Activated CD8-positive, alpha-beta memory T cell treated with anti-CD3 and anti-CD28 coated beads for 4 hours (primary cell): ENCODE measurements at places on chromosomes 6 and 20.

- no peak for DNase-seq
Observed at GRCh38 chr20:38343311-38344106, 2.8 kb upstream of the LBP start.

- DNase-seq, result no peak
Observed at GRCh38 chr20:33522256-33522820, 32.4 kb downstream of the CBFA2T2 start.

DNA sequence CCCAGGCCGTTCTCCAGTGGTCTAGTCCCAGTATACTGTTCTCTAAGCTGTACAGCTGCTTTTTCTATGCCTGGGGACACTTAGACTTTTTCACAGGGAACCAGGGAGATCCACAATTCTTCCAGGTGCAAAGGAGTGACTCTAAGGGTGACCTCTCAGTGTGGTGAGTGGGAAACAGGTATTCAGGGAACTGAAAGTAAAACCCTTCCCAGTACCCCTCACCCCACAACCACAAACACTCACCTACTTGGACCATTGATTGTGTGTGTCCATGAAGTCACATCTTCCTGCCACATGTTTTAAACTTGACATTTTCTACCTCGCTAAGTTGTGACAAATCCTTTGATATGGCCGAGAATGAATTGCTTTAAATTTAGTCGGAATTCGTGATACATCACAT, 183.6 kb downstream of the CLIC5 start:
- DNase-seq, result no peak

- DNase-seq, result no peak
Observed at GRCh38 chr6:37491830-37492208, 7.9 kb downstream of the CCDC167 start.

- DNase-seq, result no peak
Observed at GRCh38 chr20:11457488-11457887, 460.2 kb upstream of the BTBD3 start.

DNA sequence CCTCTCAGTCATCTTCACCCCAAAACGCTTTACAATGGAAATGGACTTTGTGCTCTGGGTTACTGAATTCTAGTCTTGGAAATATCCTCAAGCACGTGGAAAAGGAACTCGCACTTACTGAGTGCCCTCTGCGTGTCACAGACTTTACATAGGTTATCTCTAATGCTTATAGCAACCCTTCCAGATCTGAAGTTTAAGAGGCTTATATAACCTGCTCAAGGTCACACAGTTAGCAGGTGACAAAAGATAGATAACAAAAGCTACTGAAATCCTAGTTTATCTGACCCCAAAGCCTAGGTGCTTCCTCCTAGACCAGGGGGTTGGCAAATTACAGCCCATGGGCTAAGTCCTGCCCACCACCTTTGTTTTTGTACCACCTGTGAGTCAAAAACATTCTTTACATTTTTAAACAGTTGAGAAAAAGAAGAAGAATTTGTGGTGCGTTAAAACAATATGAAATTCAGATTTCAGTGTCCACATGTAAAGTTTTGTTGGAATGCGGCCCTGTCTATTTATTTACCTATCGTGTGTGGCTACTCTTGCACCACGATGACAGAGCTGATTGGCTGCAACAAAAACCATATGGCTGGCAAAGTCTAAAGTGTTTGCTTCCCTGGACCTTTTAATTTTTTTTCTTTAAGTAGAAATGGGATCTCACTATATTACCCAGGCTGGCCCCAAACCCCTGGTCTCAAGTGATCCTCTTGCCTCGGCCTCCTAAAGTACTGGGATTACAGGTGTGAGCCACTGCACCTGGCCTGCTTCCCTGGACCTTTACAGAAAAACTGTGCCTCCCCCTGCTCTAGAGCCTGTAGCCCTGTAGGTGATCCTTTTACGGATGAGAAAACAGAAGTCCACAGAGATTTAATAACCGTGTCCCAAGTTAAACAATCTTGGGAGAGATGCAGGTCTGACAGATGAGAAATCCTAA, 110.2 kb upstream of the RREB1 start:
- DNase-seq, result no peak

- DNase-seq, result no peak
Observed at GRCh38 chr20:37072293-37073196, 23.3 kb downstream of the RBL1 start.

GRCh38 chr6:35439308-35439707, 12.8 kb upstream of the FANCE start:
- no peak for DNase-seq

DNA sequence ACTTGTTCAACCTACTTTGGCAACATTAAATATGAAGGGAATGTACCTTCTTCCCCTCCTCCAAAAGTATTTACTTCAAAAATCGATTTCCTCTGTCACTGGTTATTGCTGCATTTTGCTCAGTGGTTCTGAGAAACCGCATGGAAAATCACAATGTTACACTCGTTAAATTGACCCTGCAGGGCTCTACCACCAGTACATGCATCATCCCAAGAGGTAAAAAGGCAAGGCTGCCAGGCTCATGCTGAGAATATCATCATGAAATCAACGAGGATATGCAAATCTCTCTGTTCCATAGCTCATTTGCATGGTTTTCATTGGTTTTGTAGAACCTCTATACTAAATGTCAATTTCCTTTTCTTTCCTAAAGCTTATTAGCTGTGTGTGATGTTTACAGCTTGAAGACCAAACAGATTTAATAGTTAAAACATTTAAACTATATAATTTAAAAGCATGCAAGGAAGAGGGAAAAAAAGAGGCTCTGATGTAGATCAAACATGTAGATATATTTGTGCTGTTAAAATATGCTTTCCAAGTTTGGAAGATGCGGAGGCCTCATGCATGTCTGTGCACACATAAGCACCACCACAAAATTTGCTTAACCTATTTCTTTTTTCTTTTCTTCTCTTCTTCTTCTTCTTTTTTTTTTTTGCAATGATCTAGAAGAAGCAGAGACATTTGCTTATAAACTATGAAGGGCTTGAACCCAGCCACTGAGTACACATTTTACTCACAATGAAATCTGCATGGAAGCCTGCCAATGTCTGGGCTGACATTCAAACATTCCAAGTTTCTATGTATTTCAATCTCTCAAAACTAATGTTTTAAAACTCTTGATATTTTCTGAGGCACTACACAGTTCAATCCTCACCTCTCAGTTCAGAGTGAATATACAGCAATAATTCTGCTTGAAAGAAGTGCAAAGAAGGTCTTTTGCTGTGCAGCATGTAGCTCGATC, 194.0 kb downstream of the GMPR start:
- no peak for DNase-seq

DNA sequence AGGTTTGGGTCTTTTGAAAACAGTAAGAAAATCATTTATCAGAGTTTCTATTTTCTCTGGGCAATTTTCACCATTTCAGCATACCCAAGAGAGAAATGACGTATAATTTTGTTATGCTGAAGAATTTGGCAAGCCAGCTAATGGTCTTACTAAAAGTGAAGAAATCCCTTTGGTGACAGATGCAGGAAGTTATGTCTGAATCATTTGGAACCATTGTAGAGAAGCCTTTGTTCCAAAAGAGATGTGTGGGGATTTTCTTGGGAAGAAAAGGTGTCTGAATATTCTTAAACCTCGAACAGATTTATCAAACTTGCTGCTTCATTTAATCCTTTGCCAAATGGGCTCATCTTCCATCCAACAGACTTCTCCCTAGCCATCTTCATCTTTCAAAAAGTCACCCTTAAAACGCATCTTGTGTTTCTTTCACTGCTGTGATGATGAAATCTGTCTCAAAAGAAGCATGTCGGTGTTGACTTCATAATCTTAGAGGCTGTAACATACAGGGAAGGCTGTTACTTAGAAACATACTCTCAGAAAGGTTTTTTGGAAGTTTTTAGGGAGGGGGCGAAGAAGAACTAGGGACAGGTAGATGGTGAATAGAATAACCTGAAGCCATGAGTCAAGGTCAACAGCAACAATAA, 39.5 kb downstream of the CITED2 start:
- no peak for DNase-seq

DNA sequence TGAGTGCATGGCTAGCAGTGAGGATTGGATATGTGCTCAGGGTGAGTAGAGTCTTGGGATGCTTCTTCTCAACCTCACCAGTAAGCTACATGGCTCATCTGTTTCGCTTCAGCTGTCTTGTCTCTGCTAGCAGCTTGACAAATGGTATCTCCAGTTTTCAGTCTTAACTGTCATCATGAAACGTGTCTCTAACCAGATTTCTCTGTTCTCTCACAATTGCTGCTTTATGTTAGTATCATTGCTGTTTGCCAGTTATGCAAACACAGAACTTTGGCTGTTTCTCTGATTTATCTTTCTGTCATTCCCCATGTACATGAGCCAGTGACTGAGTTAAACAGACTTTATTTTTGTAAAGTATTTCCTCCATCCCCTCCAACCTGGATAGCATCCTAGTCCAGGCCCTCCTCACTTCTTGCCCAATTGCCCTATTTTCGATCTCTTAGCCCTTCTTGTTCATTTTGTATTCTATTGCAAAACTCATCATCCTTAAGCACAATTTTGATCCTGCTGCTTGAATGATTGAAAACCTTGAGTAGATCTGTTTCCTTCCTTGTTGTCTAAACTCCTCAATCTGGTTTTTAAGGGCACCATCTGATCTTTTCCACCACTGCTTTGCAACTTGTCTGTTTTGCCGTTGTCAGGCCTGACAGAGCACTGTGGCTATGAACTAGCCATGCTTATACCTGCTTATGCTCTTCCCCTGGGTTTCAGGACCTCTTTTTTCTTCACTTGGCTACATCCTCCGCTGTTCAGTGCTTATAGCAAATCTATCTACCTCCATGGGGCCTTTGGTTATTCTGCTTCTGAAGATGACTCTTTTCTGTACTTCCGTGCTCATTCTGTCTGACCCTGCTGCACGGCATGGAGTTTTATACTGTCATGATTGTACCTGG, 37.7 kb upstream of the ADIG start:
- no peak for DNase-seq

DNA sequence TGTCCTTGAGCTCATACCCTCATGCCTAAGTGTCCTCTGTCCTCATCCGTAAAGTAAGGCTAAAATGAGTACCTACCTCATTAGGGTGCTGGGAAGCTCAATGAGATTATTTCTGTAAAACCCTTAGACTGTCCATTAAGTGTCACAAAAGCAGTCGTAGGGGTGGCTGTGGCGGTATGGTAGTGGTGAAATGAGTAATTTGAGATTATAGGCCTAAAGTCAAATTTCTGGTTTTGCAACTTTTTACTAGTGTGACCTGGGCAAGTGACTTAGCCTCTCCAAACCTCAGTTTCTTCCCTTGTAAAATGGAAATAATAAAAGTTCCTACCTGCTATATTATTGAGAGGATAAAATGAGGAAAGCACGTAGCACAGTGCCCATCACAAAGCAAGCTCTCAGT, 148.2 kb upstream of the AKAP12 start:
- no peak for DNase-seq

GRCh38 chr6:126038234-126038633, 51.9 kb downstream of the TRMT11 start:
- no peak for DNase-seq

DNA sequence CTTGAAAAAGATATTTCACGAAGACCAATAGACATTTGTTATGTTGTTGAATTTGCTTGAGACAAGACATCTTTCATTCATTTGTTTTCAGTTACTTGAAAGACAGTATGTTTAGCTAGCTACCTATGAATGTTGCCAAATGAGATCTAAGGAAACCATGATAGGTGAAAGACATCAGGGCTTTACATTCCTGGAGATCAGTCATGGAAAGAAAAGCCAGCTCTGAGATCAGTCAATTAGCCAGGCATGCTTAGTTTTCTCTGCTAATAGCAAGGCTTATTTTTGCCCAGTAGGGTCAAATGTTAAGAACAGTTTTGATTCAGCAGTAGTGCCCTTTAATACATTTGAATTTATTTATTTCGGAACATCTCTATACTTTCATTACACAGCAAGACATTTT, 116.5 kb upstream of the EDN1 start:
- DNase-seq, result no peak

DNA sequence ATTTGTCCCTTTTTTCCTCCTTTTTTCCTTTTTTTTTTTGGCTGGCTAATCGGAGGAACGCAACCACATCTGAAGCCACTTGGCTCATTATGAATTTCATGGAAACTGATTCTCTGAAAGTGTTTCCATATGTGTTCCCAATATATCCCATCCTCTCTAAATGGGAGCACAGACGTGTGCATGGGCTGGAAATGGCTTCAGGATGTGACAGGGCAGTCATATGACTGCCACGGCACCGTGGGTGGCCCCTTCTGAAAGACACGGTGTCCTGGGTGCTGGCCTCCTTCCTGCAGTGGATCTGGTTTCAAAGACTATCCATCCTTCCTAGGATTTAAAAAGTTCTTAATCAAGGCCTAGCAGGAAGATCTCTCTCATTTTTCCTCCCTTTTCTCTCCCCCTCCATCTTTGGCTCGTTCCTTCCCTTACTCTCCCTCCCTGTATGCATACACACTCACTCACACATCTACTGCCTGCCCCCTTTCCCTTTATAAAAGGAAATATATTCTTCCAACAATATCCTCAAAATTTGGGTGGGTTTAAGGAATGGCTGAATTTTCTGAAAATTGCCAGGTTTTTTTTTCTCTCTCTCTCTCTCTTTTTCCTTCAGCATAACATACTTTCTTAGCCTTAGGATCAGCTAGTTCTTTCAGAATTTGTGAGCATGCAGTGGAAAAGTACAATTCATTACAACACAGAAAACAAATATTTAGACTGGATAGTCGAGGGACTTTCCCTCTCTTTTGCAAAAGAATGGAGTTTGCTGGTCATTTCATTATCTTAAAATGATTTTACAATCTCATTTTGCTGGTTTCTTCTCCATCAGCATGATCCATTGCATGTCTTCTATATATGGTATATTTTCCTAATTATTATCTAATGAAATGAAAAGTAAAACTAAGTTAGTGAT, 161.2 kb upstream of the SUPT3H start:
- DNase-seq, result no peak

- no peak for DNase-seq
Observed at GRCh38 chr6:34563513-34563870, 7.4 kb upstream of the SPDEF start.

DNA sequence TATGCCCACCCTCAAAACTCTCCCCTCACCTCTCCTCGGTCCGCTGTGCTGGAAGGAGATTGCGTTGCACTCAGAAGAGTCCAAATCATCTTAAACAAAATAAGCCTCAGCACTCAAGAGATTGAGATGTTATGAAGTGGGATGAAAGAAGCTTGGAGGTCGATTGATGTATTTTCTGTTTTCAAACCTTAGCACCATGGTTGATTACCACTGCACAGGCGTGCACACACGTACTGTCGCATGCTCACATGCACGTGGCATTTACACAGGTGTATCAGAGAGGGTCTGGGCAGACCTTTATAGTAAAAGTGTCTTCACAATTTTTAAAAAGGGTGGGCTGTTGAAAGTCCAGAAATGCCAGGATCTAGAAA, 612 bp upstream of the AGPAT4 start:
- no peak for DNase-seq

GRCh38 chr20:16100111-16100510, 473.1 kb downstream of the KIF16B start:
- no peak for DNase-seq
